ENCODE measurements at places on chromosomes 4 and X. TPM values are rescaled to one million over a fixed set of nuclear protein-coding genes. Genes with fewer than 3 reads are reported as not detected.

- peak; percentile 99 for DNase-seq
Observed at GRCh38 chr4:7068279-7068842, 497 bp upstream of the GRPEL1 start.

- DNase-seq = no peak
Observed at GRCh38 chr4:188400451-188400850, 261.2 kb downstream of the TRIML1 start.

- no peak for DNase-seq
Observed at GRCh38 chr4:153489856-153490558, 23.8 kb downstream of the TMEM131L start.

- peak; percentile 87 for DNase-seq
Observed at GRCh38 chr4:26015133-26015651, 101.2 kb downstream of the SMIM20 start.

GRCh38 chrX:129065895-129066294, 457.4 kb downstream of the SMARCA1 start:
- DNase-seq = no peak

DNA sequence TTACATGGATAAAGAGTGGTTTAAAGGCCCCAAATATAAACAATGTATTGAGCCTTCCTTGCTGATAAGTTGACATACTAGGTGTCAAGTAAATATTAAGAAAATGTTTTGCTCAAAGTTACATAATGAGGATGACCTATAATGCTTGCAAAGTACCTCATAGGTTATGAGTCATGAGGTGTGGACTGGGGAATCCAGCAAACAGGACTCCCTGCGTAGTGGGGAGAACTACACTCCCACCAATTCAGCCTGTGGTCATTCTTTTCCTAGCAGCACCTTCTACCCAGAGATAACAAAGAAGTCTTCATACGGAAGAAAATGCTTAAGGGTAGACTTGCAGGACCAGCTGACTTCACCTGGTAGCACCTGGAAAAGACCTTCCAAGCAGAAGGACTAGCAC, 418.9 kb upstream of the CPEB2 start:
- no peak for DNase-seq

- DNase-seq = no peak
Observed at GRCh38 chrX:155534800-155535199, 76.4 kb upstream of the F8A3 start.

GRCh38 chrX:103017542-103017941, 46.4 kb downstream of the BEX1 start:
- no peak for DNase-seq

- DNase-seq = no peak
Observed at GRCh38 chr4:182554736-182555135, 311.5 kb downstream of the TENM3 start.

Gene LEF1
- 7.2 TPM for total RNA-seq

Gene CWH43
- total RNA-seq = not detected

Gene CENPE
- 0.33 TPM for total RNA-seq

Gene CNGA1
- total RNA-seq = 1.9 TPM

Gene RRH
- total RNA-seq = 0.73 TPM

Gene FRG2
- not detected for total RNA-seq

Gene RASSF6
- total RNA-seq = 4.6 TPM

Gene H2BW1
- not detected for total RNA-seq
